ENCODE measurements at places on chromosomes 4 and X. TPM values are rescaled to one million over a fixed set of nuclear protein-coding genes. Genes with fewer than 3 reads are reported as not detected.

- no peak for DNase-seq
These were observed 104.1 kb upstream of the SCOC start for GRCh38 chr4:140269369-140269768.

DNA sequence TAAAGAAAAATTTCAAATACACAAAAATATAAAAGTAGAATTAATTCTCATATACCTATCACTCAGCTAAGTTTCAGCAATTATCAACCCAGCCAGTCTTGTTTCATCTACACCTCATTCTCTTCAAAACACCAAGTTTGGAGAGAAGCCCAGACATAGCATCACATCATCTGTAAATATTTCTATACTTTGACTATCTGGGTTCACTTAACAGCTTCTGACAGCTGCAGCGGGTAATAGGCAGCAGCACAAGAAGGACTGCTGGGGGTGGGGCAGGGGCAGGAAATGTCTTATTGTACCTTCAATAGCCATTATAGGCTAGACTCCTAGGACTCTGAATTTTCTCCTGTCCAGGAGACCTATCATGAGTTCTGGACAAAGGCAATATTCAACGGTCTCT is 54.1 kb downstream of the PHF8 start:
- peak; percentile 37 for DNase-seq

DNA sequence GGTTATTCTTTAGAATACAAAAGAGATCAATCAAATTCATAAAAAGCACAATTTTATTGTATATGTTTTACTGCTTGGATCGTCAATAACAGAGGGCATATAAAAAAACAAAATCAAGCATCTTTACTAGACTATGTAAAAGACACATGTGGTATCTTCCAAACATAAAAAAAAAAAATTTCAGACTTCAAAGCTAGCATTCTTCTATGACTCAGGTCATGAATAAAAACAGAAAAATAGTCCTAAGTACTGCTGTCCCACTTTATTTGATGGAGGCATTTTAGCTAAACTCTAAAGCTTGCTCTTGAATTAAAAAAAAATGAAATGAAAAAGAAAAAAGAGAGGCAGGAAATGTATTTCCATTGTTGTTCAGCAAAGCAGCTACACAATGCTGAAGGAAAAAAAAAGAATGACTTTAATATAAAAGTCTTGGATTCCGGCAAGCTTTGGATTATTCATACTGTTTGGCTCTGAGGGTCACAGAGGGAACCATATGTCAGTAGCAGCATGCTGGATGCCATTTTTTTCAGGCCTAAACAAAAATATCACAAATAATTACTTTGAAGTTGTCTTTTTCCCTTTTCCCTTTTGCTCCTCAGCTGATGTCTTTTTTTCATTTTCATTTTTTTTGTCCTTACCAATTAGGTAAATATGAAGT is 249.1 kb upstream of the DIAPH2 start:
- peak; percentile 13 for DNase-seq

The PTCHD1 gene
- total RNA-seq = not detected

DNA sequence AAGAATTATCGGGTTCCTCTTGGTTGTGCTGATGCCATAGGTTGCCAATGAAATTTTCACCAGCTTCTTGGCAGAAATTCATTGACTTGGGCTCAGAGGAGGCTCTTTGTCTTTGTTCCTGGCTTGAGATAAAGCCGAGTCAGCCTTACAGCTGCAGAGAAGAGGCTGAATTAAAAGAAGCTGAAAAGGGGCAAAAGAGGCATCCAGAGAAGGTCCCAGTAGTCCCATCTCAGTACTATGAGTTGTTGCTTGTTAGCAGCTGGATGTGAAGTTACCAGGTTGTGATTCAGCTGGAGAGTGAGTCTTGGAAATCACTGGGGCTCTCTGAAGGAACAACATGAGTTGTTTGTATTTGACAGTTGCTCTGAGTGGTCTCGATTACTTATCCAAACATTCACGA is 59.7 kb downstream of the SMAD1 start:
- DNase-seq = no peak

The GLUD2 gene
- total RNA-seq = 1.6 TPM

DNA sequence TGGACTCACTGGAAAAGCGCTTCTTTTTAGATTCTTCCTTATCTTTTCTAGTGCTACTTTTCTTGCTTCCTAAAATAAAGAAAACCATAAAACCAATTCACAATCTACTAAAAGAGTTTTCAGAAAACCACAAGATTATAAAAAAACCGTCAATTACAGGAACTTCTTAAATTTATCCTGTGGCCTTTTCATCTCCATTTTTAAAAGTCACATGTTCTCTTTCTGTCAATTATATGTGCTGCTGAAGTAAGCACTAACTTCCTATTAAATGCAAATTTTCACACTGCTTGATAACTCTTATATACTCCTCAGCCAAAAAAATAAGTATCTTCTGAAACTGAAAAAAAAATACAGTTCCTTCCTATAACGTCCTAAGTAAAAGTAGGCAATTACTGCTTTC is 32.8 kb downstream of the CENPC start:
- DNase-seq = no peak

DNA sequence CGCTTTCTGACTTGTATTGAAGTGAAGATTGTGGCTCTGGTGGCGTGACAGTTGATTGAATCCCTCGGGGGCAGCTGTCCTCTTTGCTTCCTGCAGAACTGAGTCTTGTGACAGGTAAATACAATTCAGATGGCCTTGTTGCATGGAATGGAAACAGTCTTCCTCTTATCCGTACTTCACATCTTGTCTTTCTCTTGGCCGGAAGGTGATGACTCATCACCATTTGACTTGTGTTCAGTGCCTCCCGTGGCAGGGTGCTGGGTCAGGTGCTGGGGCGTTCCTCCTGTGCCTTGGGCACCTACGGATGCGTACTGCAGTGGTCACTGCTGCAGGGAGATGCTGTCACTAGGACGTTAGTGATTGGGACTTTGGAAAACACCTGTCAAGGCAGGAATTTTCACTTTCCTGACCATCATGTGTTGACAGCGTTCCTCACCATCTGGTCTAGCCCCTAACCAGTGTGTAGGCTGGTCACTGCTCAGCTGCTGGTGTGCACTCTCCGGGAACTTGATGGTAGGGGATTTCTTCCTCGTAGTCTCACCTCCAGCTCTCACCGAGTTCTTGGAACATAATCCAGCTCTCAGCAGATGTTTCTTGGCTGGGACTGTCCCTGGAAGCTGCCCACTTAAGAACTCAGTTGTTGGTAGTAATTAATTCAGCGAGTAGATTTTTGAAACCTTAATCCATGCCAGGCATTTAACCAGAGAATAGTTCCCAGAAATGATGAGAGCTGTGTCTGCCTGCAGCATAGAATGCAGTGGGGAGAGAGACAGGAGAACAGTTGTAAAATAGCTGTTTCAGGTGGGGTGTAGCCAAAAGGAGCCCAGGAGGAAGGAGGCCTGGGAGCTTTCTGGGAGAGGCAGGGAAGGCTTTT is 7.2 kb downstream of the TBC1D14 start:
- no peak for DNase-seq

DNA sequence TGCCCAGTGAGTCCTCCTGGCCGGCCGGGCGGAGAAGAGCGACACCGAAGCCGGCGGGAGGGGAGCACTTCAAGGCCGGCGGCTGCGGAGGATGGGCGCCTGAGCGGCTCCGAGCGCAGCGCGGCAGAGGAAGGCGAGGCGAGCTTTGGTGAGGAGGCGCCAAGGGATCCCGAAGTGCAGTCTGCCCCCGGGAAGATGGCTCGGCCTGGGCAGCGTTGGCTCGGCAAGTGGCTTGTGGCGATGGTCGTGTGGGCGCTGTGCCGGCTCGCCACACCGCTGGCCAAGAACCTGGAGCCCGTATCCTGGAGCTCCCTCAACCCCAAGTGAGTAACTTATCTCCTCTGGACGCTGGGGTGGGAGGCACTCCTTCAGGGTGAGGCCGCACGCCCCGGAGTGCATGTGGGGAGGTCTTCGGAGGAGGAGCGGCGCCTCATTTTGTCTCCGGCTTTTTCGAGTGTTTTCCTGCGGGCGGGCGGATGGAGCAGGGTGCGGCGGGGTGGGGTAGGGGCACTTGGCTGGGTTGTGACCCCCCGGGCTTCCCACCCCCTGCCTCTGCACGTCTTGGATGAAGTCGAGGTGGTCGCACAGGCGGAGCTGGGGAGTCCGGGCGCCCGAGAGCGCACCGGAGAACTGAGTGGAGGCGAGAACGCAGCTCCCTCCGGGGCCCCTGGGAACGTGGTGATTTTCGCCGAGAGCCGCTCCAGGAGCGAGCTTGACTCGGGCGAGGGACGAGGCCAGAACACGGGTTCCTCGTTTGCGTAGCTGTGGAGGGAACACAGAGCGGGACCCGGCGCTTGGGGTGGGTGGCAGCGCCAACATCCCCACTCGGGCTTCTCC is 979 bp downstream of the EFNB1 start:
- peak; percentile 19 for DNase-seq

DNA sequence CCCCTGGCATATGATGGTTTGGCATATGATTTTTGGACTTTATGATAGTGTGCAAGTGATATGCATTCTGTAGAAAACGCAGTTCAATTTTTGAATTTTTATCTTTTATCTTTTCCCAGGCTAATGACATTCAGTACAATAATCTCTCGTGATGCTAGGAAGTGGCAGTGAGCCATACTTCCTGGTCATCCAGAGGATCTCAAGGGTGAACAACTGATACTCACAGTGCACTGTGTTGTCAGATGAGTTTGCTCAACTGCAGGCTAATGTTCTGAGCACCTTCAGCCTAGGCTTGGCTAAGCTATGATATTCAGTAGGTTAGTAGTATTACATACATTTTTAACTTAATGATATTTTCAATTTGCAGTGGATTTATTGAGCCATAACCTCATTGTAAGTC is 405.3 kb downstream of the PCDH7 start:
- no peak for DNase-seq

- DNase-seq = no peak
These were observed 84.1 kb downstream of the RBMX2 start for GRCh38 chrX:130485870-130486269.

GRCh38 chrX:141960578-141960977 is 56.9 kb downstream of the MAGEC1 start:
- DNase-seq = no peak

DNA sequence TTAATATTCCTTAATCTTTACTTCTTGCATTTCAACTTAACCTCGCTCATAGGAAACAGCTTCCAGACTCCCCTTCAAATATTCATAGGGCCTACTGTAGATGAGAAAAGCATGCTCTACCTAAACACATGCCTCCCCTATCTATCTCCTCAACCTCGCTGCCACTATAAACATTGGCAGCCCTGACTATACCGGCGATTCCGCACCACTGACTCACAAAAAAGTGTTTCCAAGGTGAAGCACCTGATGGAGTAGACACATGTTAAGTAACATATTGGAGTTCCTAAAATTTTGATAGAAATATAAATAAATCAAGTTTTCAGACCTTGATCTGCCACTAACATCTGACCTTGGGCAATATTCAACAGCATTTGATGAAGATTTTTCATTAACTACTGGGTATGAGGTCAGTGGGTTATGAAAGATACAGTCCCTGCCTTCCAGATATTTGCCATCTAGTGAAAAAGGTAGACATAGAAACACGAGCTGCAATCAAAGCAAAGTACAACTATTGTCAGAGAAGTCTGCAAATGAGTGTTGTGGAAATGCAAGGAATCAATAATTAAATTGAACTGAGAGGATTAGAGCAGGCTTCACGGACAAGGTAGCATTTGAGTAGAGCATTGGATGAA is 184.2 kb downstream of the MAML3 start:
- DNase-seq = no peak

GRCh38 chrX:46279925-46280313 is 265.3 kb downstream of the ZNF674 start:
- DNase-seq = peak; percentile 28

DNA sequence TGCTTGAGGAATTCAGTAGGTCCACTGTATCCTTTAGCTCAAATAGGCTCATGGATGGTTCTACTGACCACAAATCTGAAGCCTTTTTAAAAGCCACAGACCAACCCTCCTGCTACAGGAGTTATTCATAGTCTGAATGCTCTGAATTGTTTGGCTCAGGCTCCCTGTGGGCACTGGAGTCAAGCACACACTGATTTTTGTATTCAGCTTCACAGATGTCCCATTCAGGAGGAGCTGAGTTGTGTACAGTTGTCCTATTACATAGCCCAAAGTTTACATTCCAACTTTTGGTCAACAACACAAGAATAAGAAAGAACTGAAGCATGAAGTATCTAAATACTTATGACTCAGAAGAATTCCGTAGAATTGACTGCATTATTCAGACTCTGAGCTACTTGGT is 243.9 kb downstream of the UNC5C start:
- DNase-seq = peak; percentile 7

DNA sequence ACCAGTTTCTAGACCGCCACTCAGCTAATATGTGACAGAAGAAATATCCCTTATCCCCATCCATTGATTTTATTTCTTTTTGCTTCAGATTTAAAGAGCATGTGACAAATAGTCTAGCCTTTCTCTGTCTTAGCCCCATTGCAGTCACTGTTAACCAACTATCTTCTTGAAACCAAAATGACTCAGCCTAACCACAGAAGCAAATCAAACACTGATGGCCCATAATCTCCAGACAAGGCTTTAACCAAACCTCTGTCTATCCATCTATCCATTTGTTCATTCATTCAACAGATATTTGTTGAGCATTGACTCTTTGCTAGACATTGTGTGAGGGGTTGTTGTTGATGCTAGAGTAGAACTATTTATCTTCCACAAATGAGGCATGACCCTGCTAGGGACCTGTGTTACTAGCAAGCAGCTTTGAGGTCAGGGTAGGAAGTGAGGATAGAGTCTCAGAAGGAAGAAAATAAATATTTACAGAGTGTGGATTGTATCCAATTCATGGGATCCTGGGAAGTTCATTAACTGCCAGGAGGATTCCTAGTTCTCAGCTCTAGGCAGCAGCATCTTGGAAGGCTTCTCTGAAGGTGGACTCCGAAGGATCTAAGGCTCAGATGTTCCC is 22.5 kb downstream of the HNRNPH2 start:
- DNase-seq = peak; percentile 54

- no peak for DNase-seq
These were observed 5.7 kb downstream of the P2RY8 start for GRCh38 chrX:1531096-1531890.

DNA sequence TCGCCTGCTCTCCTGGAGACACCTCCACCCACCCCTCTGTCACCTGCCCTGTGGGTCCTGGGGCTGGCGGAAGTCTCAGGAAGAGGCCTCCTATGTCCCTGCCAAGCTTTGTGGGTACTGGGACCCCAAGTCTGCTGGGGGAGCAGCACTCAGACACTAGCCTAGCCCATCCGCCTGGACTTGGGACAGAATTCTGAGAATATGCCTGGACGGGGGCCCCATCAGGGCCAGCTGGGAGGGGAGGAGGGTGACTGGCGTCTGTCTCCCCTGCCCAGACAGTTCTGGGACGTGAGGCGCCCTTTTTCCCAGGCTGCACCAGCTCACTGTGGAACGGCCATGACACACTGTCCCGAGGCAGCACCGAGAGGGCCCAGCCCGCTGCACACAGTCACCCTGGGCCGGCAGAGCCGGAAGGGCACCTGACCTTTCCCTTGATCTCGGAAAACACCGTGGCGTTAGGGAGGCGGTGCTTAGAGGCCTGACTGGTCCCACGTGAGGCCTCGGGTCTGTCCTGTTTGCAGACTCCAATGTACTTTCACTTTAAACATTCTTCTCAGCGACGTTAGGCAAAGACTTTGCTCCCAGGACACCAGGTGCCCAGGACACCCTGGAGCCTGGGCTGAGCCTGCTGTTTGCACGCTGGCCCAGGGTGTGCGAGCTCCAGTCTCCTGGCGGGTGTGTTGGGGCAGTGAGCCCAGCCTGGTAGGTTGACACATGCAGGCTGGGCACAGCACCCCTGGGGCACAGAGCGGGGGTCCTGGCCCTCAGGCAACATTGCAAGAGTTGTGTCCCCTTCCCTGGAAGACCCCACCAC is 700 bp downstream of the SLC26A1 start:
- peak; percentile 30 for DNase-seq

The SH3D19 gene
- 27.2 TPM for total RNA-seq

The AGTR2 gene
- not detected for total RNA-seq

The DOK7 gene
- not detected for total RNA-seq

Data from IMR-90 (cell line).